ENCODE measurements at places on chromosomes 13 and 19.

GRCh38 chr19:33954686-33955085 is 158.0 kb downstream of the KCTD15 start:
- no peak for DNase-seq

GRCh38 chr13:72853000-72853399 is 71.1 kb downstream of the PIBF1 start:
- no peak for DNase-seq

DNA sequence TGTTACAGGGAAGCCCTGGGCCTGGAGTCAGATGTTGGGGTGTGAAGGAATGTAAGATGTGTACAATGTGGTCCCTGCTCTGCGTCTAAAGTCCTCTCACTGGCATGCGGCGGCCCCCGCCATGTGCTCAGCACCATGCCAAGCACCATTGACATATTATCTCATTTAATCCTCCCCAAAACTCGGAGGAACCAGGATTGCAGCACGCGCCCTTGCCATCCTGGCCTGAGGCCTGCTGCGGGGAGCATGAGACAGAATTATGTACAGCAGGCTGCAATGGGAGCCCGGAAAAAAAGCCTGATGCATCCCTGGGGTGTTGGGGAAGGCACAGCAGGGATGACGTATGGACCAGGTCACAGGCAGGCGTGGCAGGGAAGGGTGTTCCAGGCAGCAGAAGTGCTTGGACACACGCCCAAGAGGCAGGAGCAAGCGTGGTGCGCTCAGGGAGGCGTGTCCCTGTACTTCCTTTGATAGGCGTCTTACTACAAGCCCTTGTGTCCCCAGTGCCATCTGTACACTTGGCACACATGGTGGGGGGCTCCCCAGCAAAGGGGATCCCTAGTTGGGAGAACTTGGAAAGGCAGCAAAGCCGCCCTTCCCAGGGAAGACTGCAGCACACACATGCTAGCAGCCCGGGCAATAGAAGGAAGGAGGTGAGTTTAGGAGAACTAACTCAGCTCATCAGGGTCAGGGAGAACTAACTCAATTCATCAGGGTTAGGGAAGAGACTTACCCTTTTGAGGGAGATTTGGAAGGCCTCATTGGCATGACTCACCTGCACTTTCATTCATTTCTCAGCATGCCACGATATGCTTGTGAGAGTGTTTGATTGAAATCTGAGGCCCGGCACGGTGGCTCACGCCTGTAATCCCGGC is 3.4 kb downstream of the EVI5L start:
- no peak for DNase-seq

- no peak for DNase-seq
Measured at GRCh38 chr13:42559057-42559456, 14.9 kb upstream of the TNFSF11 start.

DNA sequence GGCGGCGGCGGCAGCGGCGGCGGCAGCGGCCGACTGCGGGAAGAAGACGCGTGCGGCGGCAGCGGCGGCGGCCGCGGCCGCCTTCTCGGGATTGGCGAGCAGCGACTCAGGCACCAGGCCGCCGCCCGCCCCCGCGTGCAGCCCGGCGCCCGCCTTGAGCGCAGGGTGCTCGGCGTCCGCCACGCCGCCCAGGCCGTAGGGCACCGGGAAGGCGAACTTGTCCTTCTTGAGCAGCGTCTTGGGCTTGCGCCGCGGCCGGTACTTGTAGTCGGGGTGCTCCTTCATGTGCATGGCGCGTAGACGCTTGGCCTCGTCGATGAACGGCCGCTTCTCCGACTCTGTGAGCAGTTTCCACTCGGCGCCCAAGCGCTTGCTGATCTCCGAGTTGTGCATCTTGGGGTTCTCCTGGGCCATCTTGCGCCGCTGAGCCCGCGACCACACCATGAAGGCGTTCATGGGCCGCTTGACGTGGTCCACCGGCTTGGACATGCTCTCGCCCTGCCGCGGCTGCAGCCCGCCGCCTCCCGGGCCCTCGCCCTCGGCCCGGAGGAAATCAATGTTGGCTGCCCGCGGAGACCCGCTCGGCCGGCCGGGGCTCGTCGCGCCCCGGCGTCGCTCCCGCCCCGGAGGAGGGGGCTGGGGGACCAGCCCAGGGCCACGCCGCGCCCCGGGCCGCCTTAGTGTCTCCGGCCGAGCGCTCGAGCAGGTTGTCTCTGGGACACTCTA is 621 bp downstream of the SOX21 start:
- DNase-seq = peak; percentile 58

GRCh38 chr13:48297131-48297786 is 6.3 kb upstream of the RB1 start:
- DNase-seq = no peak

GRCh38 chr13:70339738-70340137 is 231.5 kb upstream of the KLHL1 start:
- DNase-seq = peak; percentile 56

DNA sequence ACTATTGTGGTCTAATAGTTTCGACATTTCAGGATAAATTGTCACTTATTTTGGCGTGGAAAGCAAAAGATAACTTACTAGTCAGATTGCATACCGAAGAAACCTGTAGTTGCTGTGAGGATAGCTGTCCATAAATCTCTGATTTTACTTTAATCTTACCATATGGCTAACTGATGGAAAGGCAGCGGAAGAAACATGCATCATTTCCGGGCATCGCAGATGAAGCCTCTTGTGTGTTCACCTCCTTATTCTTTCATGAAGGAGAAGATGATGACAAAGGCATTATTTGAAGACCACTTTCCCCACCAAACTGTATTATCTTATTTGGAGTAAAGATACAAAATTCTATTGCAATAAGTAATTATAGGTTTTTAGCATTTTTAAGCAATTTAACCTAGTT is 763.6 kb upstream of the SLITRK6 start:
- DNase-seq = no peak

DNA sequence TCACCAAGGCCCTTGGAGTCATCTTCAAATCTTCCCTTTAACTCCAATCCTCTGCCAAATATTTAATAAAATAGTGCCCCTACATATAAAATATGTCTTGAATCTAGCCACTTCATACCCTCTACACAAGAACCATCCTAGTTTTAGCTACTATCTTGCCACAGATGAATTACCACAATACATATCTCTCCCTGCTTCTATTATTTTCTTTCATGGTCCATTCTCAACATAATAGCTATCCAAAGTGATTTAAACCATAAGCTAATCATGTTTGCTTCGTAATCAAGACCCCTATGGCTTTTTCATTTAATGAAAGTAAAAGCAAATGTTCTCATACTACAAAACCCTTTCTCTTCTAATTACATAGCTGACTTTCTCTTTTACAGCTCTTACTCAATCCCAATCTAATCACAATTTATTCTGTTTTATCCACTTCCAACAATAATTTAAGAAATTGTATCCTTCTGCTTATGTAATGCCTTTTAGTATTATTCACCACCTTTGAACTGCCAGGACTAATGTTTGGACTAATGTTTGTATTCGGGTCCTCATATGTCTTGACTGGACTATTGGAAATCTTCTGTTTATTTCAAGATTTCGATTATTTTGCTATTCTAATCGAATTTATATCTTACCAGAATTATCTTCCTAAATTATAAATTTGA is 412.0 kb downstream of the SLITRK1 start:
- DNase-seq = no peak

DNA sequence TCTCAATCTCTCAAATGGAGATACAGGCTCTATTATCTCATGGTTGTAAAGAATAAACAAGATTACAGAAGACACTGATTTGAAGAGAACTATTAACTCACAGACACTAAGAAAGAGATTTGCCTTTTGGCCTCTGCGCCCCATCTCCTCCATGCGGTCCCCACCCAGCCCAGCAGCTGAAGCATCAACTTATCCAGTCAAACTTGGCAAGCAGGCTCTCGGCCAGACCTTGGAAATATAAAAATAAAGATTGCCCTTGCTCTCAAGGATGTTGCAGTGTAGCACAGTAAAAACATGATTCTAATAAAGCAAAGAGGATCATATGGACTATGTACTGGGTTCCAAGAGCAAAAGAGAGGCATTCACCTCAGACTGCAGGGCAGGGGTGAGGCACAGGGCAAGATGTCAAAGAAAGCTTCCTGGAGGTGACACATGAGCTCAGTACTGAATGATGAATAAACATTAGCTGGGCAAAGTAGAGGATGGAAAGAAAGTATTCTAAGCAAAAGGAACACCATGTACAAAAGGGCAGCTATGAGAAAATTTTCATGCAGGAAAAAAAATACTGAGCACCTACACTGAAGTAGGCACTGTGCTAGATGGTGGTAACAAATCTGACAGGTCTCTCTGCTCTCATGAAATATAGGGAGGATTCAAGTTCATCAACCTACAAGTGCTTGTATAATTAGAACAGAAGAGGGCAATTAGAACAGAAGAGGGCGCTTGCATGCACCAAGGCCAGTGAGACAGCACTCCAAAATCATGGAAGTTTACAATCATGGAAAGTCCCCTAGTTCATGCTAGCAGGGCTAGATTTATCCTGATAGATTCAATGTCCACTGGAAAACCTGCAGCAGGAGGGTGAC is 85.0 kb downstream of the SACS start:
- DNase-seq = no peak

- DNase-seq = peak; percentile 8
Measured at GRCh38 chr13:94859278-94859691, 146.9 kb upstream of the SOX21 start.

DNA sequence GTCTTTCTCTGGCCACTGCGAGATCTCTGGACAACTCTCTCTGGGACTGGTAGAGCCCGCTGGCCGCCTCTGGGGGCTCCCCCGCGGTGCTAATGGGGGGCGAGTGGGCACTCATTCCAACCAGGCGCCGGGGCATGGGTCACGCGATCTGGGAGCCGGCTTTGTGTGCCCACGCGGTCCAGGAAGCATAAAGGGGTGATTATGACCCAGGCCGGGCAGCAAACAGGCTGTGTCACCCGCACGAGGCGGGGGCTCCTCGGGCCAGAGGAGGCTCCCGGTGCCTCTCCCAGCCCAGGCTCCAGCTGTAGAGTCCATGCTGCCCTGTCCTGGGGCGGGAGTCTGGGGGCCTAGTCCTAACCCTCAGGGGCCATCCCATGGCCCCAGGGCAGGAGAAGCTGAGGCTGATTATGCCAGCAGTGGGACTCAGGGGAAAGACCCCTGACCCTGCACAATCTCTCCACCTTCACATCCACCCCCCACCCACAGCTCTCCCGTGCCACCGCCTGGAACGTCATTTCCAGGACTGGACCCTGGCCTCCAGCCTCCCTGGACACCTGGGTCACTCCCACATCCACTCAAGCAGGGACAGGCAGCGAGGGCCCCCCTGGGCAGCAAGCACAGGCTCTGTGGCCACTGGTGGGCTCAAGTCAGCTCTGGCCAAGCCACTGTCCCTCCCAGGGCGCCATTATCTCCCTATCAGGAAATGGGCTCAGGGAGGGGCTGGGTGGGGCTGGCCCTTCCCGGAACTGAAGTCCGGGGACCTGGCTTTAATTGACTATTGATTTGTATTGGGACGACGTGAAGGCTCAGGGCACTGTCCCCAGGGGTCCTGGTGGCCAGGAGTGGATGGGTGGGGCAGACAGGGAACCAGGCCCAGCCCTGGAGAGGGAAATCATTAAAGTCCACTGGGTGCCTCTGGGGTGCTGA is 50.0 kb downstream of the PTPRS start:
- DNase-seq = no peak

DNA sequence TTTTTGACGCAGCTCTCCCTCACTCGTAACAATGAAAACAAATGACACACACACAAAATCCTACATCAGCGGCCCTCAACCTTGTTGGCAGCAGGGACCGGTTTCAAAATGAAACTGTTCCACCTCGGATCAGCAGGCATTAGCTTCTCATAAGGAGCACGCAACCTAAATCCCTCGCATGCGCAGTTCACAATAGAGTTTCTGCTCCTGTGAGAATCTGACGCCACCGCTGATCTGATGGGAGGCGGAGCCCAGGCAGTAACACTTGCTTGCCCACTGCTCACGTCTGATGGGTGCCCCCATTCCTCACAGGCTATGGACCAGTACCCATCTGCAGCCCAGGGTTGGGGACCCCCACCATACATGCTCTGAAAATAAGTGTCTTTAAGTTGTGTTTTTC is 43.4 kb downstream of the DHRS12 start:
- no peak for DNase-seq

DNA sequence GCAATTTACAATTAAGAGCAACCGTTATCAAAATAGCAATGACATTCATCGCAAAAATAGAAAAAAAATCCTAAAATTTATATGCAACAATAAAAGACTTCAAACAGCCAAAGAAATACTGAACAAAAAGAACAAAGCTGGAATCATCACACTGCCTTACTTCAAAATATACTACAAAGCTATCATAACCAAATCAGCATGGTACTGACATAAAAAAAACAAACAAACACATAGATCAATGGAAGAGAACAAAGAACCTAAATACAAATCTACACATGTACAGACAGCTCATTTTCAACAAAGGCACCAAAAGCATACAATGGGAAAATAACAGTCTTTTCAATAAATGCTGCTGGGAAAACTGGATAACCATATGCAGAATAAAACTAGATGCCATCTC is 6.4 kb downstream of the ZNF562 start:
- no peak for DNase-seq

DNA sequence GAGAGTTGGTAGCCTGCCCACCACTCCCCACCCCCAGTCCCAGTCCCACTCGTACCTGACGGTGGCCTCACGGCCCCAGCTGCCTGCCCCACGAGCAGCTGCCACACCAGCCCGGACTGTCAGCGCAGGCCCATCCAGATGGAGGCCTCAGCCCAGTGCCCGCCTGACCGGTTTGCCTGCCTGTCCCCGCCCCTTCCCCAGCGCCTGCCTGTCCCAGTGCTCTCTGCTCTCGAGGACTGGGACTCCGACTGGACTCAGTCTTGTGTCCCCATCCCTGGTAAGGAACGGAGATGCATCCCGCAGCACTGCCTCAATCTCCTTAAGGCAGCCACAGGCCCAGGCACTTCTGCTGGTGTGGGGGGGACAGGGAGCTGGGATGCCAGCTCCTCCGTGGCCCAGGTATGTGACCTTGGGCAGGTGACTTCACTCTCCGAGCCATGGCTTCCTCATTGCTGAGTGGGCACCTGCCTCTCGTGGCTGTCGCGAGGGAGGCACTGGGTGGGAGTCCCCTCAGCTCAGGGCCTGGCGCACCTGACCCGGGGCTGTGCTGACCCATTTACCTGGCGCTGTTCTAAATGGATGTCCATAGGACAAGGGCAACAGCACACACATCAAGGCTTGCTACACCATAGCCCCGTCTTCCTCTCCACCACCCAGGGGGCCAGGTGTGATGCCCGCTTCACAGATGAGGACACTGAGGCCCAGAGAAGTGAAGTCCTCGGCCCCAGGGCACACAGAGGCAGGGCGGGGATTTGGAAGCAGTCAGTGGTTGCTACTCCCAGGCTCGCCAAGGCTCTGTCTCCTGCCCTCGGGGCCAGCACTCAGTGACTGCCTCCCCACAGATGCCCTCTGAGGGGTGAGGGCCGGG is at the start of gene NKPD1:
NKPD1 (minus strand) TSS at position 113 of the 868 bp plus-strand sequence. CDS start 832 bp downstream, outside the sequence.
- peak; percentile 66 for DNase-seq
